Memory B cell (primary cell): ENCODE measurements at places on chromosomes 7 and 10.

DNA sequence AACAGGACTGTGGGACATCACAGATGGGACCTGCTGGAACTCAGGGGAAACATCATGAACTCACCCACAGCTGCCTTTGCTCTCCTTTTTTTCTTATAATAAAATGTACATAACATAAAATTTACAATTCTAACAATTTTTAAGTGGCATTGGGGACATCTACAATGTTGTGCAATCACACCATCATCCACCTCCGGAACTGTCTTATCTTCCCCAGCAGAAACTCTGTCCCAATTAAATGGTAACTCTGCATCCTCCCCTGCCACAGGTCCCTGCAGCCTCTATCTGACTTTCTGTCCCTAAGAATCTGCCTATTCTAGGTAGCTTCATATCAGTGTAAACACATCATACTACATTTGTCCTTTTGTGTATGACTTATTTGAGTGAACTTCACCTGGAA lies 19.4 kb upstream of the TMEM72 start:
- DNase-seq = no peak

DNA sequence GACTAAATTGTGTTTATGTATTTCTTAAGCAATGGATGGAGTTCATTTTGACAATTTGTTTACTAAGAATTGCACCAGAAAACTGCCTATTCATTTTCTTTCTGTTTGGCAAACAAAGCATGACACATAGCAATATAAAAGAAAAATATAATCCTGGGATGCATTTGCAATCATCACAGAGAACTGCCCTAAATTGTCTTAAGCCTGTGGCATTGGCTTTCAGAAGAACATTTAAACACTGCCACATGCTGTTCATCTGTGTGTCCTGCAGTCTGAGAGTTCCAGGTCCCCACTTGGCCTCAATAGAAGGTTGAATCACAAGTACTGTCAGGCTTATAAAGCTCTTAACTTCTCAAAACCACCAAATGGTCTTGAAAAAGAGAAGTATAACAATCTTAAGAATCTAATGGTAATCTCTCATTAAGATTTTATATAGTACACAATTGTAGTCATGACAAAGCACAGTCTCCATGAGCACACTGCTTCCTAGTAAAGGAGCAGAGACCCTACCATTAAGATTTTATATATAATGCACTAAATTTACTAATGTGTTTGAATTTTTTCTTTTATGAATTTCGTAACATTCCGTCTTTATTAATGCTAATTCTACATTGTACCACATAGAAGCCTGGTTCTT lies 29.9 kb downstream of the RNLS start:
- peak; percentile 15 for DNase-seq

- no peak for DNase-seq
These were observed 25.2 kb downstream of the ATRNL1 start for GRCh38 chr10:115118346-115118745.

DNA sequence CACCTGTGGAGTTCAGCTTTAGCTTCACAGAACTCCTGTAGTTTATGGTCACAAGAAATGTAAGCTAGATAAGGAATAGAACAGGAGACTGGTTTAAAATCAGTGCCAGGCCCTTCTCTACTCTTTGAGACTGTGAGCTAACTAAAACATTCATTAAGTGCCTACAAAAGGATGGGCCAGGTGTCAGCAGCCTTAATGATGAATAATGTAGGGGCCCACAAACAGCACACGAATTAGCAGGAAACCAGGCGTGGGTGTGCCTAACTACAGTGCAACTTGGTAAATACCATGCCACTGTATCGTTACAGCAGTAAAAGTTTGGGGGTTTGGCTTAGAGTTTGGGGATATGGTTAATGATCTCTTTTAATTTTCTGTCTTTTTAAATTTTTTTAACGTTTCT lies 6.1 kb upstream of the ABLIM1 start:
- DNase-seq = no peak

DNA sequence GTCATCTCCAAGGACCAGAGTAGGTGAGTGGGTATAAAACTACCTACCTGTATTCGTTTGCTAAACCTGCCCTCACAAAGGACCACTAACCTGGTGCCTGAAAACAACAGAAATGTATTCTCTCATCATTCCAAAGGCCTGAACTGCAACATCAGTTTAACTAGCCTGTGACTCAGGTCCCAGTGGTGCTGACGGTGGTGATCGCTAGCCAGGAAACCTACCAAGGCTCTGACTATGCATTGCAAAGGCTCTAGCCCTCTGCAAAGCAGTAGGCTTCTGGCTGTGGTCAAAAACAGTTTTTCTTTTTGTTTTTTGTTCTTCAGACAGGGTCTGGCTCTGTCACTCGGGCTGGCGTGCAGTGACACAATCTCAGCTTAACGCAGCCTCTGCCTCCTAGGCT lies 107.5 kb downstream of the NPTX2 start:
- no peak for DNase-seq

DNA sequence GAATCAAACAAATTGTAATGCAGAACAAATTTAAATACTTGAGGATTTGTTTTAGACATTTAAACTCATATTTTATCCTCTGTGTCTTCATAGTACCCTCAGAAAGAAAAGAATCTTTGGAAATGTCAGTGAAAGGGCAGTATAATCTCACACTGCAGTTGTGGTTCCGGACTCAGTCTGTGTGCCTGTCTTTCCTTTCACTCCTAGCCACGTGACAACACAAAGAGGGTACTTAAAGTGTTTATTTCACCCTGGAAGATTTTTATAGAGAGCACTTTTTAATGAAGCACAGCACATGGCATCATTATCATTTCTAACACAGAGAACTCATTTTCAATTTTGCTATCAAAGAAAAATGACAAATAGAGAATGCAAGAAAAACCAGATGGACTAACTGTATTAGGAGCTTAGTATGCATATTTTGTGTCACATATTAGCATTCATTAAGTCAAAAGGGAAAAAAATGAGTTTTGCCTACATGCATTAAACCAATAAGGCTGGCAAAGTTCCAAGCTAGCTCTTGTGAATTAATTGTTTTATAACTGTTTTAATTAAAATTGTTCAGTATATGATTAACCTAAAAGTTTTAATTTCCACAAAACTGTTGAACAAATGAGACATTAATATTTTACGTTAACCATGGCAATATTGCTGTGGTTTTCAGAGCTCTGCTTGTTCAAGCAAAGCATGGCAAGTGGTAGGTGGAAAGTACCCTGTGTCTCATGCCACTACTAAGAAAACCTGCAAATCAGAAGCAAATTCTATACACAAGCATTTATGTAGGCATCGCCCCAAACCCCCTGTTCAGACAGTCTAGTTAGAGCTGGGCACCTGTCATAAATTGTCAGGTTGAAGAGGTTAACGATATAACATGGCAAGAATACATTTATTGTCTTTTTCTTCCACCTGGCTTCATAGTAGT lies 65.9 kb downstream of the AUTS2 start:
- DNase-seq = peak; percentile 45

DNA sequence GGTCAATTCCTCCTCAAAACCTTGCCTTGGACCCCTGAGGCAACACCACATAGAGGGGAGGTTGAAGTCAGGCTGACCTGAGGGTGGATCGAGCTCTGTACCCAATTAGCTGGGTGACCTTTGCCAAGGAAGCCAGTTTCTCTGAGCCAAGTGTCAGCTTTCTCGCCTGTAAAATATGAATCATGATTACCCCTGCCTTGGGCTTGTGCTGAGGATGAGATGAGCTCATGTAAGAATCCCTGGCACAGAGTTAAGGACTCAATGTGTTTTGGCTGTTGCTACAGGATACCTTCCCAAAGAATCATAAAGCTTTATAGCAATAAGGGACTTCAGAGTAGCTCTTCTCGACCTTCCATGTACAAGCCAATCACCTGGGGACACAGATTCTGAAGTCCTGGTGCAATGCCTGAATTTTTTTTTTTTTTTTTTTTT lies 43.5 kb upstream of the CACUL1 start:
- DNase-seq = no peak

DNA sequence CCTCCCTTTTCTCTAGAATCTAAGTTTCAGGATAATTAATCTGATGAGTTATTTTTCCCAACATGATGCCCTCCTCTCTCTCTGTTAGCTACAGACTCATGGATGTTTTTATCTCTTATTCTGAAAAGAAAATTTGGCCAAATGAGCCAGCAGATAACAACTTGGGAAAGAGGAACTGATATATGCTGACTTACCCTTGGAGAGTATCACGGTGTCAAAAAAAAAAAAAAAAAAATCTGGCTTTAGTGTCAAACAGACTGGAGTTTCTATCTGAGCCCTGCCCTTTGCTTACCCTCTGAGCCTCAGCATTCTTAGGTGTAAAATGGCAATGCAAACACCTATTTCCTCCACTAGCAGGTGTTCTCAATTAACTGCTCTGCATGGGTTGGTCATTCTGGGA lies 190.4 kb downstream of the AHR start:
- no peak for DNase-seq

GRCh38 chr7:45921699-45922519 lies 837 bp upstream of the IGFBP3 start:
- no peak for DNase-seq

- no peak for DNase-seq
These were observed 226.4 kb downstream of the BUB3 start for GRCh38 chr10:123380491-123381085.

DNA sequence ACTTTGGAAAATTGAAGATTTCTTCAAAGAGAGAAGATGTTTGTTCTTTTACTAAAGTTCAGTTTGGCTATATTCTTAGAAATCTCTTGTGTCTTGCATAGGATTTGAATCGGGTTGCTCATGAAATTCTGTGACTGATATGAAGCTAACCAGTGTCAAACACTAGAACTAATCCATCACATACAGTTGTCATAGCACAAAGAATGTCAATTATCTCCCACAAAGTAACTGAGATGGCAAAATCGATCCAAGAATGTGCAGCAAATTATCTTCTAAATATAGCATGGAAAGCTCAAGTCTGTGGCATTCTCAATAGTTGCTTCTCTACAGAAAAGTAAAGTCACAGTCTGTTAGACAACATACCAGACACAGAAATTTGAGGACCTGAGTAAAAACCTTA lies 768.1 kb upstream of the LRRN3 start:
- no peak for DNase-seq

DNA sequence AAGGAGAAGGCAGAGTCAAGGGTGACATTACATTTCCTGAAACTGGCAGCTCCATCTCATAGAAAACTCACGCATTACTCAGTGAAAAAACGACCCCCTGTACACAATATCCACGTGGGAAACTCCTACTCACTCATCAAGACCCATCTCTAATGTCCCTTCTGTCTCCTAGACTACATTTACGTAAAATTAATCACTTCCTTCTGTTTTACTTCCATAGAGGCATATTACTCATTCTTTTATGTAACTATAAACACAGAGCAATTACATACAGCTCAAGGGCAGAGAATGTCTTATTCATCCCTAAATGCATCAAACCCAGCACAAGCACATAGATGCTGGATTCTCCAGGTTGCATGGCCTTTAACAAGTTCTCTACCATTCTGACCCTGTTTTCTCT lies 281.8 kb downstream of the KCNMA1 start:
- DNase-seq = no peak

GRCh38 chr7:106119719-106120118 lies 7.6 kb upstream of the SYPL1 start:
- DNase-seq = no peak

DNA sequence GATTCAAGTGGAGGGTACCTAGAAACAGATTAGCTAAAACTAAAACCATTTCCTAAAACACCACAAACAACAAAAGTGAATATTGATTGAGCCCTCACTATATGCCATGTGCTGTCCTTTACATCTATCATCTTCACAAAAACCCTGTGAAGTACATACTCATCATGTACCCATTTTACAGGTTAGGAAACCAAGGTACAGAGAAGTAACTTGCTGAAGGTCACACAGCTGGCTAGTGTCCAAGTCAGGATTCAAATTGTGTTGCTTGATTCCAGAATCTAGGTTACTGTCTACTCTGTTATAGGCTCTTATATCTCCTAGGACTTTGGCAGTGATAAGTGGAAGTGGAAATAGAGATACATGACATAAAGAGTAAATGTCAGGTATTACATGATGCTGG lies 463.8 kb downstream of the LRMDA start:
- no peak for DNase-seq

GRCh38 chr7:47292832-47293309 lies 289.0 kb downstream of the TNS3 start:
- DNase-seq = no peak

- no peak for DNase-seq
These were observed 6.4 kb downstream of the OR2F1 start for GRCh38 chr7:143960813-143961610.

DNA sequence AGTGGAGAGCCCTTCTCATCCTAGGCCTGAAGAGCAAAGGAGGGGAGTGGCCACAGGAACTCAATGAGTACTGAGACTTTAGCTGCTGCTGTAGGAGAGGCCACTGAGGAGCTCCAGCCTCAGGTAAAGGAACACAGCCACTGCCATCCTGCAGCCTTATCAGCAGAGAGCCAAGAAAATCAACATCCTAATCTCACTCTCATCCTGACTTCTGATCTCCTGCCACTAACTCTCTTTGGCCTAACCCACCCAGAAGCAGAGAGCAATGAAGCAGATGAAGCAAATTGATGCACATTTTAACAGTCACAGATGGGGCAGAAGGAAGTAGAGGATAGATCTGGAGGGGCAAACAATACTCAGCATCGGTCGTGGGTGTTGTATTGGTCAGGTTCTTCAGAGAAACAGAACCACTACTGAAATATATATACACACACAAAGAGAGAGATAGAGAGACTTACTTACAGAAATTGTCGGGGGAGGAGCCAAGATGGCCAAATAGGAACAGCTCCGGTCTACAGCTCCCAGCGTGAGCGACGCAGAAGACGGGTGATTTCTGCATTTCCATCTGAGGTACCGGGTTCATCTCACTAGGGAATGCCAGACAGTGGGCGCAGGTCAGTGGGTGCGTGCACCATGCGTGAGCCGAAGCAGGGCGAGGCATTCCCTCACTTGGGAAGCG lies 297.6 kb downstream of the MTERF1 start:
- no peak for DNase-seq

- no peak for DNase-seq
These were observed 150.1 kb downstream of the PLPP4 start for GRCh38 chr10:120607016-120607709.

DNA sequence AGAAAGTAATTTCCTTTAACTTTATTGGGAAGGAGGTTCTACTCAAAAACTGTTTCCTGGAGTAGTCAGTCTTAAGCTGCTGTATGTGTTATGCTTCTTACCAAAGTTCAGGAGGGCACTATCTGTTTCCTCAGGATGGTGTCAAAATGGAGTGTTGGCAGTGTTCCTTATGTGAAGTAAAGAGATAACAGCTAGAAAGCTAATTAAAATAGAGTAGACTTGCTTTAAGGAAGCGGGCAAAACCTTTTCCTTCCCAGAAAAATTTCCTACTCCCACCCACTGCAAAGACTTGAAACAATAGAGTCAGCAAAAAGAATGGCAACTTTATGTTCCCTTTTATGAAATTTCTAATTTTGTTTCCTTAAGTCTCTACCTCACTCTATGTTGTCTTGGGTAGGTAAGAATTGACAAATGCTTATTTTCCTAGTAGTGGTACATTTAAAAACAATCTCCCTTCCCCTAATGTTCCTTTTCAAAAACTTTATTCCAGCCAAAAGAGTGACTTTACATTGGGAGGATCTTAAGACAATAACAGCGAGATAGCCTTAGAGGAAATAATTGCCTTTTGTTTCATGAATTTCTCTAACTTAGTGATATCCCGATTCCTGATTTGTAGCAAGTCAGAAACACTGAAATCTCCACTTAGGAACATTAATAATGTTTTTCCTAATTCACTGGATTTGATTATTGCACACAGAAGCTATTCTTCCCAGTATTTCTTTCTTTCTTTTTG lies 26.5 kb upstream of the ENTPD1 start:
- no peak for DNase-seq
